Mesenteric fat pad (tissue), 1 donor: ENCODE measurements at places on chromosomes 1 and 21.
A peak's percentile ranks its signal among the peaks of the same experiment; 100 is the strongest.

DNA sequence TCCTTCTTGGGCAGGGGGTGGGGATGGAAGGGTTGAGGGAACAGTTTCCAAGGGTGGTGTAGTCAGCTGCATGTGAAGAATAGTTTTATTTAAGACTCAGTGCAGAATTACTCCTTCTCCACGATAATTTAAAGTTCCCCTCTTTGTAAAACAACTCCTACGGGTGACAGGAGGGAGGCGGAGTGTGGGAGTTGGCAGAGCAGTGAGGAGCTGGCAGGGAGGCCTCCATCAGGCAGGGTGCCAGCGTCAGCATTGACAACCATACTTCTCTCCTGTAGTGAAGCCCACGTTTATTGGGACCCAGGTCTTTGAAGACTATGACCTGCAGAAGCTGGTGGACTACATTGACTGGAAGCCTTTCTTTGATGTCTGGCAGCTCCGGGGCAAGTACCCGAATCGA lies 93.8 kb downstream of the MTR start:
- no peak for DNase-seq

GRCh38 chr1:150966011-150966410 lies 8.6 kb downstream of the CERS2 start:
- no peak for DNase-seq

GRCh38 chr1:14236097-14236496 lies 362.4 kb upstream of the KAZN start:
- no peak for DNase-seq

- no peak for DNase-seq
These were observed 216.3 kb upstream of the CAMK1G start for GRCh38 chr1:209367061-209367772.

DNA sequence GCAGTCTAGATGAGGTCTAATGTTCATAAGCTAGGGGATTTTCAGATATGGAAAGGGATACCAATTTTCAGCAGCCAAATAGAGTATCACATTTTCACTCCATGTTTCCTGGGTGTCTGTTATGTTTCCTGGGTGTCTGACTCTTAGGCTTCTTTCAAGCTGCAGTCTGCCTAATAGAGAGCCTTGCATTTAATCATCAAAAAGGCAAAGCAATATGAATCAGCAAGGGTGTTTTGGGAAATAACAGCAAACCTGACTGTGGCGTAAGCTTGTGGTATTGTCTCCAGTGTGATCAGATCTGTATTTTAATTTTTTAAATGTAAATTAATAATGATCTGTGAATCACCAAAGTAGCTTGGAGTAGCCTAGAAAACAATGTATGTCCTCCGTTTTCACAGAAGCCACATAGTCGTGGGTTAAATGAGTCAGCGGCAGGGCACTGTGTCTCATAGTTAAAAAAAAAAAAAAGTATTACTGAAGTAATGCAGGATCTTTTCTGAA lies 10.4 kb downstream of the LGALS8 start:
- DNase-seq, result no peak

- peak; percentile 96 for DNase-seq
These were observed 1.1 kb upstream of the ADAMTS1 start for GRCh38 chr21:26846036-26846931.

GRCh38 chr1:156052862-156053767 lies 483 bp downstream of the UBQLN4 start:
- DNase-seq, result no peak
